ENCODE measurements at places on chromosomes 6 and 20.

GRCh38 chr6:49030251-49031020 is 432.6 kb downstream of the MMUT start:
- no peak for DNase-seq

GRCh38 chr20:63128956-63129355 is 87.0 kb downstream of the YTHDF1 start:
- DNase-seq: no peak

DNA sequence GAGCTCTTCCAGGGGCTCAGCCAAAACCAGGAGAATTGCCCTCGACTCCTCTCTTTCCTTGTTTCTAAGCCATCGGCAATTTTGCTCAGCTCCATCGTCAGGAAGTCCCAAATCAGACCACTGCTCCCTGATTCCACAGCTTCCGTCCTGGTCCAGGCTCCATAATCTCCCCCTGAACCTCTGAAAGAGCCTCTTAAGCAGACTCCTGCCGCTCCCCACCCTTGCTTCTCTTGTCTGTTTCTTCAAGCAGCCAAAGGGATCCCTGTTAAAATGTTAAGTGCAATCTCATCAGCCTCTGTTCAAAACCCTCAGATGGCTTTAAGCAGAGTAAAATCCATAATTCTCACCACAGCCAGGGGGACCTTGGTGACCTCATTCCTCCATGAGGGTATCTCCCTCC is 244.7 kb upstream of the SPTLC3 start:
- no peak for DNase-seq

GRCh38 chr6:130303431-130303830 is 62.4 kb upstream of the TMEM200A start:
- DNase-seq: no peak

GRCh38 chr6:29632789-29633533 is at the start of gene GABBR1:
TSS of gene GABBR1 (minus strand) at chr6:29633183. CDS start at chr6:29632385, 798 bp downstream.
- peak; percentile 62 for DNase-seq

DNA sequence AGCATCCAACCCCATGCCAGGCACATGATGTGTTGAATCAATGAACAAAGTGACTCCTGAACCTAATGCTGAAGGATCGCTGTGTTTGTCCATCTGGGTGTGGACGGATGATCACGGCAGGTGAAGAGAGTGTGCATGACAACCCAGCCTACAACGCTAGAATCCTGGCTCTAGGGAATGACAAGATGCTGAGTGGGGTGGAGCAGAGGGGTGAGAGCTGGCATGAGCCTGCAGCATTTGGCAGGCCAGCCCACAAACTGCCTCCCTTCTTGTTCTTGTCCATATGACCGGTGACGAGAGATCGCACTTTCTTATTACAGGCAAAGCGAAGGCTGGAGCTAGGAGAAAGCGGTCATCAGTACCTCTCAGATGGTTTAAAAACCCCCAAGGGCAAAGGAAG is 54.7 kb upstream of the CDKAL1 start:
- DNase-seq: no peak

GRCh38 chr6:35495258-35496035 is 1.4 kb downstream of the TEAD3 start:
- DNase-seq: no peak

GRCh38 chr6:81995548-81996289 is 243.2 kb upstream of the TENT5A start:
- DNase-seq: no peak

DNA sequence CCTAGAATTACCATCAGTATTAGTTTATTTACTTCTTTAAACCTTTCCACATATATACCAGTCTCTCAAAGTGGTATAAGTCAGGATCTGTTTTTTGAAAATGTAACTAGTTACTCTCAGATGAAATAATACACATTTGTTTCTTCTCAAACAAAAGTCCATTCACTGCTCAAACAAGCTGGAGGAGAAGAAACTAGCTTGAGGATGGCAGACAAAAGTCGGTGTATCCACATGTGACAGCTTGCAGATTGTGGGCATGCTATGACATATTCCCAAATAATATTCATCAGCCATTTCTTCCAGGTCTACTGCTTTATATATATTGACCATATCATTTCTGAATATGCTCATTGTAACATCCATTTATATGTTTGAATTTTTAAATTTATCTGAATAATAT is 197.4 kb upstream of the KCNQ5 start:
- DNase-seq: no peak

DNA sequence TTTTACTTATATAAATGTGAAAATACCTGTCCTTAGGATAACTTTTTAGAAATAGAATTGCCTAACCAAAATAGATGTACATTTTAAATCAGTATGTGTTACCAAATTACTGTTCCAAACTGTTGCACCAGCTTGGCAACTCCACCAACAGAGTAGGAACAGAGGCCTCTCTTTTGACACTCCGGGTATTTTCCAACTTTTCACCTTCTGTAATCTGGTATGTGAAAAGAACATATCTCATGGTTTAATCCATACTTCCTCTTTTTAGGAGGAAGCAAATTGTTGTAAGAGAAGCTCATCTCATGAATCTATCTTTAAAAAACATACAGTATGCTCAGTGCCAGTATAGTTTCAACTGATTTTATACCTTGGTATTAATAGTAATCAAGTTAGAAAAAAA is 24.9 kb downstream of the RNF144B start:
- no peak for DNase-seq

GRCh38 chr6:28940294-28940857 is 16.6 kb upstream of the TRIM27 start:
- DNase-seq: peak; percentile 31

- no peak for DNase-seq
Measured at GRCh38 chr6:72955666-72956065, 269.6 kb downstream of the KHDC1L start.

DNA sequence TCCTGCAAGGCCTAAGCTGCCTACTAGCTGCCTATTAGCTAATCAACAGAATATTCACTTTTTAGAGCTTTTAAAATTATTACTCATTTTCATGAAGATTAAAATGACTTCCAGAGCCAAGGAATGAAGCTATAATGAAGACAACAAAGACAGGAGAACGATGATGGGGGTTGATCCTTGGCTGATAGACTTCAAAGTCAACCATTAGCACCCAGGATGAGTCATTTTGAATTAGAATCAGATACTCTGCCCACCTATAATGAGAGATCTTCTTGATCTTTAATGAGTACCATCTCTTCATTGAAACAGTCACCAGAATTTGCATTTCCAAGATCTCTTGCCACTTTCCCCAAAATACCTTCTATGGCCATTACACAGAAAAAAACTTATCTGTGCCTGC is 56.7 kb upstream of the CDYL start:
- DNase-seq: no peak

- DNase-seq: no peak
Measured at GRCh38 chr6:50966532-50966931, 147.9 kb downstream of the TFAP2B start.

GRCh38 chr6:140833408-140833807 is 1299.3 kb upstream of the GJE1 start:
- no peak for DNase-seq

- DNase-seq: no peak
Measured at GRCh38 chr6:14520536-14520935, 403.0 kb downstream of the CD83 start.

GRCh38 chr6:74058606-74059005 is 362.6 kb downstream of the CD109 start:
- DNase-seq: no peak

GRCh38 chr6:154885214-154885613 is 109.9 kb upstream of the TIAM2 start:
- no peak for DNase-seq

GRCh38 chr6:44338228-44339122 is 4.0 kb upstream of the SPATS1 start:
- DNase-seq: peak; percentile 52

DNA sequence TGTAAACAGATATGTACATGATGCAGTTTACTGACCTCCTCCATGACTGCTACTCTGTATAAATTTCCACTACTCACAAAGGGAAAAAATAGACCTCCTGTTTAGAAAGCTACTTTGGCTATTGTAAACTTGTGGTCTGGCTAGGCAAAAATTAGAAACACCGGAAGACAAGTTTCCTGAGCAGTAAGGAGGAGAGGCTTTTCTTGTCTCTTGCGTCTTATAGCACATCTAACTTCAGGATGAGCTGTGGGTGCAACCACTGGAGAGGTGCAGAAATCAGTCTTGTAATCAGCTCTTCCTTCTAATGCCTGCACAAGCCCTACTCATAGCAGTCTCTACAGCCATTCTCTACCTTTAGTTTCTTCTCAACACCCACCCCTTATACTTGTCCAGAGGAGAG is 296.5 kb upstream of the SLC35B3 start:
- no peak for DNase-seq

GRCh38 chr6:14642842-14643241 is 525.3 kb downstream of the CD83 start:
- no peak for DNase-seq

DNA sequence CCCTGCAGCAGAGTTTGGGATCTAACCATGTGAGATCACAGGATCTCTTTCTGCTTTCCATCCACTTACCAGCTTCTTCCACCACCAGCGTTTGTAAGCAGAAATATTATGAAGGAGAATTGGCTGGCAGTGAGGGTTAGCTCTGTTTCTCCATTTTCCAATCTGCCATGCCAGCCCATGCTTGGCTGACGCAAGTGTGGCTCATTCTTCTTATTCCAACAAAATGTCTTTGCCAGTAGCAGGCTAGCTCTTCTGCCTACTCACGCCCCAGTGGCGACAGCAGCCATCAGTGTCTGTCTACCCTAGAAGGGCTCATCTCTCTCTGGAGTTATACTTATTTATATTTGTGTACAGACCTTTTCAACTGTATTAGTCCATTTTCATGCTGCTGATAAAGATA is 286.2 kb downstream of the FARS2 start:
- no peak for DNase-seq

- DNase-seq: no peak
Measured at GRCh38 chr20:49694450-49695071, 19.1 kb downstream of the B4GALT5 start.

GRCh38 chr6:88997327-88997726 is 33.9 kb upstream of the RNGTT start:
- no peak for DNase-seq

DNA sequence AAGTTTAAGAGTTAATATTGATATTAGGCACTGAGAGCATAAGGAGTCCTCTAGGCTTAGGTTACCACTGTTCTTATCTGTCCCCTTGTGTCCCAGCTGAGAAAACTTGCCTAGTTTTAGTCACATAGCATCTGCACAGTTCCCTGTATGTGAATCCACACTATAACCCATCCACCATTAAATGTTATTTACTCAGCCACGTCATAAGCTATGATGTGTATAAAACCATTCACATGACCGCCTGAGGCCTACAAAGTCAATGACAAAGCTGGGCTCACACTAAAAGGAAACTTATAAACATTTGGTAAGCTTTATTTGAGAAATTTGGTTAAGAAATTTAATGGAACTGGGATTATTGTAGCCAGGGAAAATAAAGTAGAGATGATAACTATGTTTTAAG is 59.2 kb upstream of the TFAP2D start:
- DNase-seq: no peak

GRCh38 chr6:32668226-32668747 is 1.8 kb upstream of the HLA-DQB1 start:
- DNase-seq: peak; percentile 21

DNA sequence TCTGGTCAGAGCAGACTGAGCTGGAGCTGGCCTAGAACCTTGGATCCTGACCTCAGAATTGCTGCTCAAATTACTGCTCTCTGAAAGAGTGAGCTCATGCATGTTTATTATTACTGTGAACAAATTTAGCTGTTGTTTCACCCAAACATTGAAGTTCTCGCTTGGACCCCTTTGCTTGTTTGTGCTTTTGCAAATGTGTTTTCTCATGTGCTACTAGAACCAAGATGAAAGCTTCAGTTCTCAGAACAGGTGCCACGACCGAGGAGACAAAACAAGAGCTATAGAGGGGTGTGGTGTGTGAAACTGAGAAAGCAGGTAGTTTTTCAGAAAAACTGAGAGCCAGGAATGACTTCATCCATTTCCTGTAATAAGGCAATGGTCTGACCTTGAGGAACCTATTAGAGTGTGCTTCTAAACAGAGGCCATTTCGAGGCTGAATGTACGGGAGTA is 50.0 kb upstream of the ESR1 start:
- no peak for DNase-seq

DNA sequence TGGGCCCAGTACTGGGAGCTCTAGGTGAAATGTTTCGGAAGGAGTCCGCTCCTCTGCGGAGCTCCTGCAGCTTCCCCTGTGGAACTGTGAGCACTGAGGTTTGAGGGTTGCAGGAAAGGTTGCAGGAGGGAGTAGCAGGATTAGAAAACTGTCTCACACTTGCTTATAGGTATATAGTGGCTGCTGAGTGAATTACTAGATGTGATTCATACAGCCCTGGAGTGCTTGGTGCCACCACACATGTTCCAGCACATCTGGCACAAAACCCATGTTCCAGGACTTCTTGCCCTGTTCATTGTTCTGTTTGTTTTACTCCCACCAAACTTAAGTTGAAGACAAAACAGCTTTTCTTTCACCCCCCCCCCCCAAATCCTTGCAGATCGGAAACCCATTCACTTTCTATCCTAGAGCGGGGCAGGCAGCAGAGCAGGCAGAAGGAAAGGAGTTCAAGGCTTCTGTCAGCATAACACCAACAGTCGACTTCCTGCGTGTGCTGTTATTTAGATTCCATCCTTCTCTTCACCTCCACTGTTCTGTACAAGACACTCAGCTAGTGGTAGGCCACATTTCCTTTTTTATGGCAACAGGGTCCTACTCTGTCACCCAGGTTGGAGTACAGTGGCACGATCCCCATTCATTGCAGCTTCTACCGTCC is 669 bp upstream of the PEX6 start:
- no peak for DNase-seq

DNA sequence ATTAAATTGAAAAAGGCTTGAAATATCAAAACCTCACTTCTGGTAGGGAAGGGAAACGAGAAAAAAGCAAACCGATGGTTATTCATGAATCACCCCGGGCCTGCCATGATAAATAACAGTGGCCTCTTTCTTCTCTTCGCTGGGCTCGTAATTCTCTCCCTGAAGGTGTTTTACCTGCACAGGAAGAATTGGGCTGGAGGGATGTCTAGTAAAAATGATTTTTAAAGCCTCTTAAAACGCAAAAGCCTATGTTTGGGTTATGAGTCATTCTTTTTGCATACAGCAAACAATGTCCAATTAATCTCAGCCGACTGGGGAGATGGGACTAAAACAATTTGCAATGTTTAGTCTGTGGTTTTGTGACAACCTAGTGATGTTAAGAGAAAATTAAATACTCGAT is 16.8 kb downstream of the LINC00237 start:
- no peak for DNase-seq

GRCh38 chr6:161487694-161488093 is 213.8 kb upstream of the AGPAT4 start:
- no peak for DNase-seq

- DNase-seq: no peak
Measured at GRCh38 chr6:89790403-89790802, 29.2 kb downstream of the MDN1 start.

DNA sequence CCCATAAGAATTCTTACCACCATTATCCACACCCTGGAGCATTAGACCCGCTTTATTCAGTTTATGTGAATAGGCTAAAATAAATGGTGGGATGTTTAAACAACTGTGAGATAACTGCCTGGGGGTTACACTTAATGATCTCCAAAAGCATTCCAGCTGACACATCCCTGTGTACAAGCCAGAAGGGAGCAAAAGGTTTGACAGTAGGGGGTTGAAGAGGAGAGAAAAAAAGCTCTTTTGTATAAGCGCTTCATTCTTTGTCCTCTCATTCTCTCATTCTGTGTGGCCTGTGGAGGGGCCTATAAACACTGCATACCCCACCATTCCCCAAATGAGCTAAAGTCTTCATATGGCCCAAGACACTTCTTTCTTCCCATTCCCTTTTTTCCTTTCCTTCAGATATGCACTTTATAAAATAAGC is 30.8 kb upstream of the COL21A1 start:
- no peak for DNase-seq
